ENCODE measurements at places on chromosomes 7 and 10. TPM values are rescaled to one million over a fixed set of nuclear protein-coding genes. Genes with fewer than 3 reads are reported as not detected.

DNA sequence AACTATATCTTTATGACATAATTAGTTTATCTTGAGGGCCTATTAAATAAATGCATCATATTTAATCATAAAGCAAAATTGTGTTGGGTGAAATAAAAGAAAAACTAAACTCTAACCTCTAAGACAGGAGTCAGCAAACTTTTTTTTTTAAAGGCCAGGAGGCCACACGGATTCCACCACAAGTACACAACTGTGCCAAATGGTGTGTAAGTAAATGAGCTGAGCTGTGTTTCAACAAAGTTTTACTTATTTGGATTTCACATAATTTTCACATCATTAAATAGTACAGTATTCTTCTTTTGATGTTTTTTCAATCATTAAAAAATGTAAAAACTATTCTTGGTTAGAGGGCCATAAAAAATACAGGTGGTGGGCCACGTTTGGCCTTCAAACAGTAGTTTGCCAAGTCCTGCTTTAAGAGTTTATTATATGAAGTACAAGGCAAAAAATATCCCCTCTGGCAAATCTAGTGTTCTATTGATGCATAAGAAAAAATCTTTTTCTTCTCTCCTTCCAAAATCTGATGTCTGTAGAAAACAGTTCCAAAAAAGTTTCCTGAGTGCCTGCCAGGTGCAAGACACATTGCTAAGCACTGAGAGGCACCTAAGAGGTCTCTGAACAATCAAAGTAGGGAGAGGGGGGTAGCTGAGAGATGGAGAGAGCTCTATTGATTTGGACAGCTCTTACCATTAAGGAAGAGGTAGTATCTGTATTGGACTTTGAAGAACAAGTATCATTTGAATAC lies 26.5 kb upstream of the SPOCK2 start:
- no peak for DNase-seq

DNA sequence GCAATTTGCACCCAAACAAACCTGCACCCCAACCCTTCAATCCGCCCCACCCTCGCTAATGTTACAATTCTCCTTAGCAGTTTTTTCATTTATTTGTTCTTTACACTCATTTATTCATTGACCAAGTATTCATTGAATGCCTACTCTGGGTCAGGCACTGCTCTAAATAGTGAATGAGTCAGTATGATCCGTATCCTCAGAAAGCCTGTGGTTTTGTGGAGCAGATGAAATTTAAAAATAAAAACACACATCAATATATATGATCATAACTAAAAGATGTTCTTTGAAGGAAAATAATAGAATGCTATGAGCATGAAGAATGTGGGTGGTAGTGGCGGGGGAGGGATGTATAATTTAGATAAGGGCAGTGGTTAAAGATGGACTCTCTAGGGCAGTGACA lies 13.3 kb downstream of the IFIT5 start:
- DNase-seq = no peak

- no peak for DNase-seq
Observed at GRCh38 chr10:75358835-75359421, 42.6 kb downstream of the ZNF503 start.

DNA sequence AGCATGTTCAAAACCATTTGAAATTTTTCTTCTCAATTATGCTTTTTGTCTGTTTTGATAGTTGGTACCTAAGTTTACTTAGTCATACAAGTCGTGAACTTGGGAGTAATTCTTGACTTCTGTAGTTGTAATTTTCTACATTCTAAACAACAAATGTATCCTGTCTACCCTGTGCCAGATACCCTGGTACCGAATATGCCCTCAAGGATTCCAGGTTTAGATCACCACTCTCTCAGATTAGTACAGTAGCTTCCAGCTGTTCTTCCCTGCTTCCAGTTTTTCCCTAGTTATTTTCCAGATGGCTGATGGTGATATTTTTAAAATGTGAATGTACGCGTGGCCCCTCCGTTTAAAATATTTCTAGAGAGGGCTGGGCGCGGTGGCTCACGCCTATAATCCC lies 6.5 kb downstream of the STAM start:
- DNase-seq = no peak

- DNase-seq = no peak
Observed at GRCh38 chr10:111579473-111579872, 502.6 kb downstream of the ADRA2A start.

- DNase-seq = no peak
Observed at GRCh38 chr7:496528-497295, 22.9 kb downstream of the PDGFA start.

DNA sequence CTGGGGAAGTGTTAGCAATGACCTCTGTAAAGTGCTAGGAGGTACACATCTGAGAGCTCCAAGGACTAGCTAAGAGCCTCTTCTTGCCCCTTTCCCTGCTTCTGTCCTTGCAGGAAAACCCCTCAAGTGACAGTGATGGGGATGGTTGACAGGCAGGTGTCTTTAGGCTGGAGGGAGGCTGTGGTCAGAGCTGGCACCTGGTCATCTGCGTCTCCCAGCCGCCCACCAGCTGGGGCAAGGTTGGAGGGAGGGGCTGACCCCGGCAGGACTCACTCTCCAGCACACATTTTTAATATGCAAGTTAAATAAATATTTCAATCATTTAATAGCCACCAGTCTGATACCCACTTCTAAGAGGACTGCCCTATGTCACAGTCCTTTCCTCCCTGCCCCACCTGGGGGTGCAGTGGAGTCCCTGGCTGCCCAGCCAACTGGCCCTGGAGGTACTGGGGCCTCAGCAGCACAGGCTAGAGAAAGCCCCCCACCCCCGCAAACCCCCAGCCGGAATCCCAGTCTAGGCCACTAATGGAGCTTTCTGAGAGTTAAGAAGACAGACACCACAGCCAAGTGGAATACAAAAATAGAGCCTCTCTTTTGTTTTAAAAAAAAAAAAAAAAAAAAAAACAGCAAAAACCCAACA lies 6.3 kb downstream of the FGF8 start:
- DNase-seq = no peak

GRCh38 chr7:114432703-114433102 lies 18.1 kb downstream of the FOXP2 start:
- no peak for DNase-seq

GRCh38 chr7:90560730-90561129 lies 35.4 kb upstream of the CDK14 start:
- DNase-seq = no peak

DNA sequence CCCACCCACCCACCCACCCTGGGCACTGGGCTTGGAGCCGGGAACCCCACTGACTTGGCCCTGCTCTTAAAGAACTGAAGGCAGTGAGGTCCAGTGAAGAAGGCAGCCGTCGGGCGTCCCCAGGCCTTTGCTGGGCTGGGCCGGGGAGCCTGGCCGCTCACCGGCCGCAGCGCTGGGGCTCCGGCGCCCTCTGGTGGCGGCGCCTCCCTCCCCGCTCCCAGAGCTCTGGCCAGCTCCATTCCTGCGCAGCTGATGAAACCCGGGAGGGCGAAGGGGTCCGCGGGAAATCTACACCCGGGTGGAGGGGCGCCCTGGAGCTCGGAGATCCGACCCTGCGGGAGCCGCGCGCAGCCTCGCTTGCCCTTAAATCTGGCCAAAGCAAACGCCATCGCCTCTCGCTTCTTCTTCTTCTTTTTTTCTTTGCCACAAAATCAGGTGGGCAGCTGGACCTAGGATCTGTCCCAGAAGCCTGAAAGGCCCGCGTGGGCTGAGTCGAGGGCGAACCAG lies 1.7 kb upstream of the CXCL12 start:
- peak; percentile 68 for DNase-seq

GRCh38 chr10:129769381-129770116 lies 194.5 kb downstream of the EBF3 start:
- peak; percentile 50 for DNase-seq

DNA sequence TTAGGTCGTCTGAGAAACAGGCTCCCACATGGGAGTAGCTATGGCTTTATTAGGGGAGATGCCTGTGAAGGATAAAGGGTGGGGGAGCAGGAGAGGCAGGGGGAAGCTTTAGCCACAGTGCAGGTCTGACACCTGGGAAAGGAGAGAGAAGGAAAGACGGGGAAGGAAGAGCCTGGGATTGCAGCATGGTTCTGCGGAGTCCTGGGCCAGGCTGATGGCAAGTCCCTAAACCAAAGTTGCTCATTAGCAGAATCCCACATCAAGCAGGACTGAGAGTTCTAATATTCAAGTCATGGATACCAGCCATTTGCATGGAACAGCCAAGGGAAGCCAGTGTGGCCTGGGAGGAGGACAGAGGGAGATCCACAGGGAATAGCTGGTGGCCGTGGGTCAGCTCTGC lies 414.8 kb downstream of the RPS24 start:
- no peak for DNase-seq

GRCh38 chr7:152600266-152600665 lies 75.7 kb downstream of the XRCC2 start:
- DNase-seq = no peak

- no peak for DNase-seq
Observed at GRCh38 chr10:97050956-97051496, 134.7 kb downstream of the SLIT1 start.

GRCh38 chr7:141123522-141123921 lies 49.7 kb downstream of the TMEM178B start:
- DNase-seq = no peak

DNA sequence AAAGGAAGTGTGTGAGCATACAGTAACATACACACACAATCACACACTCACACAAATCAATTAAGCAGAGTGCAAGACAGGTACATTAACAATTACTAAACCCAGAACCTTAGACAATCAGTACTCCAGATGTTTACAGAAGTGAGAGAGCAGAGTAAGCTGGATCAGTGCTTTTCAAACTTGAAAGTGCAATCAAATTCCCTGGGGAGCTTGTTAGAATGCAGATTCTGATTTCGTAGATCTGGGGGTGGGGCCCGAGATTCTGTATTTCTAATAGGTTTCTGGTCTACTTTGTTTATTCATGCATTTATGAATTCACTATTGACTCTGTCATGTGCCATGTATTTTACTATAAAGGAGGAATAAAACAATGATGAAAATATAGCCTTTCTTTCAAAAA lies 179.6 kb upstream of the PHYHIPL start:
- no peak for DNase-seq

GRCh38 chr7:29019387-29019786 lies 61.3 kb upstream of the TRIL start:
- DNase-seq = no peak

GRCh38 chr10:103960103-103960502 lies 6.8 kb upstream of the SLK start:
- no peak for DNase-seq

GRCh38 chr7:124718032-124718766 lies 47.4 kb downstream of the GPR37 start:
- no peak for DNase-seq

- DNase-seq = no peak
Observed at GRCh38 chr7:24970676-24971075, 9.3 kb downstream of the OSBPL3 start.

DNA sequence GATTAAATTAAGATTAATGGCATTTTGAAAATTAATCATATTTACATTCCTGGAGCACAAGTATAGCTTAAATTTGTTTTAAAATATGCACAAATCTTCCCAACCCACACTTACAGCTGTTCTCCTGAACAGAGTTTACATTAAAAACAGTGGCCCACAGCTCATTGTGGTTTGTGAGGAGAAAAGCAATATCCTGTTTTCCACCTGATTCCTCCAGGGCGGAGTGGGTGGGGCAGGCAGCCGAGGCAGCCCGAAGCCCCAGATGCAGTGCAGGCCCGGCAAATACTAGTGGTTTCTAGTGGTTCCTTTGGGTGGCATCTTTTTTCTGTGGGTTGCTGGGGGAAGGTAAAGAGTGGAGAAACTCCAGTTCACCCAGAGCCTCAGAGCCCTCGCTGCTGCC lies 280.8 kb downstream of the ARHGAP12 start:
- no peak for DNase-seq

- DNase-seq = peak; percentile 80
Observed at GRCh38 chr10:76303682-76304316, 872.4 kb downstream of the LRMDA start.

GRCh38 chr10:34539533-34540315 lies 275.4 kb downstream of the PARD3 start:
- DNase-seq = no peak

DNA sequence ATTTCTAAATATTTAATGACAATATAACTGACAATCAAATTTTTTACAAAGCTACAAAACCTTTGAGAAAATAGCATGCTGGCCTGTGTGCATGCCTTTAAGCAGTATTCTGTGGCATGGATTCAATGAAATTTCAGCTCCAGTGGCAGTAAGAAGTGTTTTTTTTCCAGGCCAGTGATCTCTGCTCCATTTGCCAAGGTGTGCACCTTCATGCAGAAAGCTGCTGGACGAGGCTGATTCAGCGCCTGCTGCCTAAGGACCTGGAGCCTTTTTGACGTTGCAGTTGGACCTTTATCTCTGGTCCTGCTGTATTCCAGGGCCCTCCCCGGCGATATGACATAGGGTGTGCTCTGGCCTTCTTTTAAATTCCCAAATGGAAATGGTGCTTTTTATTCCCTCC lies 26.6 kb downstream of the VWC2 start:
- no peak for DNase-seq

DNA sequence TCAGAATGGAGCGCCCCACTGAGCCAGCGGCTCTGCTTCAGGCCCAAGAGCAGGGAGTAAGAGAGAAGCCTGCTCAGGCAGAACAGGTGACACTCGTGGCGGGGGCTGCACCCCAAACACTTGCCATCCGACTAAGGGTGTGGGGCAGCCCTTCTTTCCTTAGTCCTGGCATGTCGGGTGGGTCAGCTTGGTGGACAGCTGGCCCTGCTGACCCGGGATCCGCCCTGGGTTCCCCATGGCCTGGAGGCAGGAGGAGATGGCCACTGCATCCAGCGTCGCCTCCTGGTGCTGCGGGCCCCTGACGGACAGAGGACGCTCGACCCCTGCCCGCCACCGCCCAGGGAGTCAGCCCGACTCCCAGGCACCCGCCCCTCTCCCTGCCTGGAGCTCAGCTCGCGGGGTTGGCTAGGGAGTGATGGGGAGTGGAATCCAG lies 1.2 kb upstream of the PAOX start:
- DNase-seq = no peak

DNA sequence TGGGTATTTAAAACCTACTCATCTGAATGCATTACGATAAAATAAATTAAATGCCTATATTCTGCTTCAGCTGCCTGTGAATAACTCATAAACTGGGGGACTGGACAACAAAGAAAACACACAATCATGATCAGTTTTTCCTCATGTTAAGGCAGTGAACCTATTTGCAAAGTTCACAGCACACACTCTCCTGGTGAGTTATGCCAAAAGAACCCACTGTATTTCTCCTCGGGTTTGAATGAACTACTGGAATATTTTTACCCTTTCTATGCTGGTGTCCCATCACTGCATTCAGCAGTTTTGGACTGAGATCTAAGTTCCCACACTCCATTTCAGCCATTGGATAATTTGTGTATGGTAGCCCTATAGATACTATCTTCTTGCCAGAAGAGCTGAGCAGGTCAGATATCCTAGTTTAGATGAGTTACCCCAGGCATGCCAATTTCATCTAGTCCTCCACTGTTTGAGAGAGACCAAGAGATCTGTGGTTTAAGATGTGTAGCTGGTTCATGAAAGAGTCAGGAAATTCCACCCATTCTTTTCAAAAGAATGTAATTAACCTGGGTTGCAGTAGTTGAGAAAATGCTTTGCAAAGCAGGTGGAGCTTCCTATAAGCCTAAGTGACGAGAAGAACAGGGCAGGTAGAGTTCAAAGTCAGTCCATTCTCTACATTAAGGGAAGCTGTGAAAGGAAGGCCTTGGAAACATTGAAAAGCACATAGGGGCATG lies 101.7 kb downstream of the PLXDC2 start:
- DNase-seq = no peak

The NAT16 gene
- total RNA-seq = not detected

The TDRD1 gene
- 1.1 TPM for total RNA-seq

The CD36 gene
- total RNA-seq = 1,029 TPM

The PLEKHS1 gene
- total RNA-seq = not detected

The RHOBTB1 gene
- 16.8 TPM for total RNA-seq

The CPED1 gene
- 19.0 TPM for total RNA-seq

The GATA3 gene
- 1.4 TPM for total RNA-seq

The ABCA13 gene
- total RNA-seq = not detected

The SFRP4 gene
- 11.9 TPM for total RNA-seq

Measured in right atrium auricular region (tissue), 2 donors.